Activated CD4-positive, alpha-beta T cell treated with anti-CD3 and anti-CD28 coated beads, Interleukin-2, Interleukin-6, amounts not matched to agents 100 ng/mL and 50 ng/mL, durations not matched to agents 16 hours and 8 hours (primary cell): ENCODE measurements at places on chromosomes 13 and 19.
A peak's percentile ranks its signal among the peaks of the same experiment; 100 is the strongest.

GRCh38 chr13:51950722-51951121 lies 60.5 kb downstream of the ATP7B start:
- DNase-seq, result peak; percentile 49

DNA sequence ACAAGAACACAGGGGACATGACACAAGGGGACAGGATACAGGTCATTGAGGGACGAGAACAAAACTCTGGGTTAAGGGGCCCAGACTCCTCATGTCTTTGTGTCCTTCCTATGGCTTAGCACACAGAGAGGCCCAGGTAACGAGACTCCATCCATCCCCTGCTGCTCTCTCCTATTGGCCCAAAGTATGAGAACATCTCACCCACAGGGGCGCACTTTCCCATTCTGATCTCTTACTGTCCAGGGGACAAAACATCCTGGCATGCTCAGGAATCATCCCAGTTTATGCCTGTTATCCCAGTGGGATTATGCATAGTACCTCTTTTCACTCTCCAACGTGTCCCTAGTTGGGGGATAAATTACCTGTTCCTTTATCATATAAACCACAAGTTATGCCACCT lies 19.2 kb downstream of the C13orf42 start:
- DNase-seq, result no peak

- DNase-seq, result peak; percentile 6
Measured at GRCh38 chr13:59776924-59777690, 386.6 kb downstream of the DIAPH3 start.

DNA sequence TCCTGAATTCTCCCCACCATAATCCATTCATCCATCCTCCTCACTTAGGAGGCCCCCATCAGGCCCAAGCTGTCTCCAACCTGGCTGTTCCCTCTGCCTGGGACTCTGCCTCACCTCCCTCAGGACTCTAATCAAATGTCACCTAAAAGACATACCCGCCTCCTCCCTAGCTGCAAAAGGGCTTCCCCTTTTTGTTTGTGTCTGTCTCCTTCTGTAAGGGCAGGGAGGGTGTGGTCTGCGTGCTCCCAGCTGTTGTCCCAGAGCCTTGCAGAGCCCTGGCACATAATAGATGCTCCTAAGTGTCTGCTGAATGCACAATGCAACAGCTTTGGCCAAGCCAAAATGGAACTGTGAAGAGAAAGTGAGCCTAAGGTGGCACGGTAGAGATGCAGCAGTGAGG lies 4.4 kb downstream of the TRIR start:
- no peak for DNase-seq

GRCh38 chr19:46614114-46614722 lies 10.7 kb downstream of the PTGIR start:
- DNase-seq, result peak; percentile 86

DNA sequence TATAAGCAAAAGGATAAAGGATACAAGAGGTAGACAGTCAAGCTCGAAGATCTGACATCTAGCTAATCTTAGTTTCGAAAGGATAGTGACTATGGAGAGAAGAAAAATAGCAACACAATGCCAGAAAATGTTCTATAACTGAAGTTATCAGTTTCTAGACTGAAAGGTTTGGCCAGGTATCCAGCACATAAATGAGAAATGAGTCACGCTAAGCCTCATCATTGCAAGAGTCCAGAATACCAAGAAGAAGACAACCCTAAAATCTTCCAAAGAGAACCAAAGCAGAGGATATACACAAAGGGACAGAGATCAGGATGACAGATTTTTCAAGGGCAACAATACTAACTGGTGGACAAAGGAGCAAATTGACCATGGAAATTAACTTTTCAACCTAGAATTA lies 237.0 kb downstream of the POSTN start:
- DNase-seq, result no peak

- DNase-seq, result no peak
Measured at GRCh38 chr13:24085662-24086061, 74.9 kb upstream of the SPATA13 start.

- DNase-seq, result no peak
Measured at GRCh38 chr13:47672245-47673008, 328.6 kb downstream of the SUCLA2 start.

- no peak for DNase-seq
Measured at GRCh38 chr13:20769834-20770233, 3.9 kb downstream of the EEF1AKMT1 start.

DNA sequence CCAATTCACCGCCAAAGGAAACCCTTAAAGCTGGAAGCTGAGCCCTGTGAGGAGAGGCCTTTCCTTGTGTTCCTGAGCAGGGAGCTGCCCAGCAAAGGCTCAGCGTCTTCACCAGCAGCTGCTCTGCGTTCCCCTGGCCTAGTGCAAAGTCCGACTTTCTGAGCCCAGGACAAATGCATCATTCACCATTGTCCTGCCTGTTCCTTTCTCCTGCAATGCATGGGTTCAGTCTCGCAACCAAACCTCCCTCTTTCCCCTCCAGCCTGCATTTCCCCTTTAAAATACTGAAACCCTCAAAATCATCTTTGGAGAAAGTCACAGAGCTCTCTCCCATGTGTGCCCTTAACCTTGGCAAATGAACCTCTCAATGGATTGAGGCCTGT lies 12.9 kb upstream of the TMEM255B start:
- DNase-seq, result no peak

DNA sequence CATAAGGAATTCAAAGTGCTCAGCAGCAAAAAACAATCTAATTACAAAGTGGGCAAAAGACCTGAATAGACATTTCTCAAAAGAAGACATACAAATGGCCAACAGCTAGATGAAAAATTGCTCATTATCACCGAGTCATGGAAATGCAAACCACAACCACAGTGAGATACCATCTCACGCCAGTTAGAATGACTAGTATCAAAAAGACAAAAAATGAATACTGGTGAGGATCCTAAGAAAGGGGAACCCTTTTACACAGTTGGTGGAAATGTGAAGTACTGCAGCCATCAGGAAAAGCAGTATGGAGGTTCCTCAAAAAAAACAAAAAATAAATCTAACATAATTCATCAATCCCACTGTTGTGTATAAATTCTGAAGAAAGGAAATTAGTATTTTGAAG lies 1206.1 kb downstream of the EFNB2 start:
- DNase-seq, result no peak

DNA sequence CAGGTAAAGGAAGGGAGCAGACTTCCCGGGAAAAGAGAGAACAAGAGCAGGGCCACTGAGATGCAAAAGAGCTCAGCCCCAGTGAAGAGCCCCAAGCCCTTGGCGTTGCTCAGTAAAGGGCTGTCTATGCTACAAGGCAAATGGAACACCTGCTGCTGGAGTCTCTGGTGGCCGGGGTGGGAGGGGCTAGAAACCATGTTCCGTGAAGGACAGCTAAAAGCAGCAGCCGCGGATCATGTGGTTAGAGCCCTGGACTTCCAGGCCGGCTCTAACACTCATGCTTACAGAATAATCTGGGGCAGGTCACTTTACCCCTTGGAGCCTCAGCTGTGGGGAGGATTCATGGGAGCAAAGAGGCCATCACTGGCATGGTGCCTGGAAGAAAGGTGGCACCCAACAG lies 17.8 kb downstream of the POU2F2 start:
- DNase-seq, result no peak

DNA sequence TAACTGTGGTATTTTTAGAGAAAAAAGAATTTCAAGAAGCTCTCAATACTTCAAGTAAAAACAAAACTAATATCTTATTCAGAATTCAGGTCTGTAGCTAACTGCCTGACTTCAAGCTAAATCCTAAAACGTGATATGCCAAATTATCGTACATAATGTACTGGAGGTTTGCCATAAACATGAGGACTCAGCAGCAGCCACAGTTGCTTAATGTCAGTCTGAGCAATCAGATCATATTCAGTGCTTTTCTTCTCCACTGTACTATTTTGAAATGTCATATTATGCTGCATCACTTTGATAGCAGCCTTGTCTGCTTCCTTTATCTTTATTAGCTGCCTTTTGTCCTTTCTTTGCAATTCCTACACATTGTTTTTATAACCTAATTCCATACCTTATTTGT lies 265.1 kb upstream of the EDNRB start:
- no peak for DNase-seq

DNA sequence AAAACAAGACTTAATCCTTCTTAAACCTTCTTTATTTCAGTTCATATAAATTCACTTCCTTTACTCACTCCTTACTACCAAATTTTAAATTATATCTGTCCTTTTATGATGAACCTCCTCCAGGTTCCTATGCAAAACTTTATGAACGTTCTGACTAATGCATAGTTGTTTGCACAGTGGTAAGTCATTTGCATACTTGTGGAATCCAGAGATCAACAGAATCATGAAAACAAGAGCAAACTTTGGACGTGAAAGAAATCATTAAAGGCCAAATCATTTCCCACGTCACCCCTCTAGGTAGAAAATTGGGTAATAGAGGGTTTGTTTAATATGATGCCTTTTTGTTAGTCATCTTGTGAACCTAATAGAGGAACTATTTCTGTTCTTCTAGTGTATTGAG lies 32.3 kb upstream of the MYCBP2 start:
- DNase-seq, result no peak

DNA sequence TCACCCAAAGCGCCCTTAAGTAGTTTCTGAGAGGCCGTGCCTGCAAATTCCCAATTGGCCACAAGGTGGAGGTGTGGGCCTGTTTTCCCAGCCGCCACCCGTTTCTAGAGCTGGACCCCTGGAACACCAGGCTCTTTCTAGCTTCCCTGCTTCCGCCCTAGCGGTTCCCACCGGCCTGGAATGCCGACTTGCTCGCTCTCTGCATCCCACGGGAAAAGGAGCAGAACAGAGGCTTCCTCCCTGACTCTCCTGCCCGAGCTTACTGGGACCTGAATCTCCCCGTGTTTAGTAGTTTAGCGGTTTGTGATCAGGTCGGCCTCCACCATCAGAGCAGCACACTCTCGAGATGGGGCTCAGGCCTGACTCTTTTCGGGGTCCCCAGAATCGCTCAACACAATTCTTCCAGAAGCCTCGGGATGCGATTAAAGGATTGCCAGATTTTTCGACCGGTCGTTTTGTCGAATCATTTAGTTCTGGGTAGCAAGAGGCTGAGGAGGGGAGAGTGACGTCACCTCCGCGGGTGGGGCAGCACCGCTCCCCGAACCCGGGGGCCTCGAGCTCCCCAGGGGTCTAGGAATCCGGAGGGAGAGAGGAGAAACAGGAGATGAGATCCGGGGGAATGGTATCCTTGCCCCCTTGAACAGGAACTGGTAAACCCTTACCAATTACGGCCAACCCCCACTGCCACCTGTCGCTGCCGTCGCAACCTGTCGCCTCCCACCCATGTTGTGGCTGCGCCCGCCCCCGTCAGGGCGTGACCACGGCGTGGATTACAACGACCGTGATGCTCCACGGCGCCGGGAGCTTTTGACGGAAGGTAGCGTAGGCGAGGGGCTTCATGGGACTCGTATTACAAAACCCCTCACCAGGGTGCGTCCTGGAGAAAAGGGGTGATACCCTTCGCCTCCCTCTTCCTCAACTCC lies 8.0 kb downstream of the NAPSA start:
- DNase-seq, result peak; percentile 89

DNA sequence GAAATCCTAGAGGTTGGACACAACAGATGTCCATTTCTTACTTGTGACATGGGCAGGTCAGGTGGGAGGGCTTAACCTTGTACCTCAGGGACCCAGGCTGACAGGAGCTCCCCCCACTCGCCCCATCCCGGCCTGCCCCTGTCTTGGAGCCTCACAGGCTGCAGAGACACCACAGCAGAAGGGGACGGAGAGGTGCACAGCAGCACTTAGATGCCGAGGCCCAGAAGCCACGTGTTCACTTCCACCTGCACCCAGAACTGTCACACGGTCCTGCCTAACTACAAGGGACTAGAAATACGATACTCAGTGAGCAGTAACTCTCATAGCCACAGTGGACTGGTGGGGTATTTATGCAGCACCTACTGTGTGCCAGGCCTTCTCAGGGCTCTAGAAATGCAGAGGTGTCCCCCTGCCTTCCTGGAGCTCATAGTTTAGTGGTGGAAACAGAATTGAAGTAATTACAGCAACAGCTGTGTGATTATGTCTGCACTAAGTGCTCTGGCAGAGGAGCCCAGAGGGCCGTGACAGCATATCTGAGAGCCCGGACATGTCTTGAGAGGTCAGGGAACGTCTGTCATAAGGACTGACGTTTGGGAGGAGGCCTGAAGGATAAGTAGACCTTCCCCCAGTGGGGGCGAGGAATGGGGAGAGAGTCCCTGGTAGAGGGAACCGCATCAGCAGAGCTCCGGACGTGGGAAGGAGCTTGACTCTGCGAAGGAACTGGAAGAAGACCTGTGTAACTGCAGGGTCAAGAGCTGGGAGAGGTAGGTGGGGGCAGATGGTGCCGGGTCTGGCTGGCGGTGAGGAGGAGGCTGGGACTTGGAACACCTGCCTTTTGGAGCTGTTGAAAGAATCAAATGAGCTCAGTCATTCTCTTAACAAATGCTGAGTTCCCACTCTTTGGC lies 130.0 kb downstream of the SIPA1L3 start:
- no peak for DNase-seq
